ENCODE measurements at places on chromosomes 2 and 18.

- DNase-seq = peak; percentile 99
Measured at GRCh38 chr2:181586569-181587081, 70.3 kb downstream of the CERKL start.

- DNase-seq = peak; percentile 68
Measured at GRCh38 chr2:147660680-147661079, 184.1 kb upstream of the ACVR2A start.

DNA sequence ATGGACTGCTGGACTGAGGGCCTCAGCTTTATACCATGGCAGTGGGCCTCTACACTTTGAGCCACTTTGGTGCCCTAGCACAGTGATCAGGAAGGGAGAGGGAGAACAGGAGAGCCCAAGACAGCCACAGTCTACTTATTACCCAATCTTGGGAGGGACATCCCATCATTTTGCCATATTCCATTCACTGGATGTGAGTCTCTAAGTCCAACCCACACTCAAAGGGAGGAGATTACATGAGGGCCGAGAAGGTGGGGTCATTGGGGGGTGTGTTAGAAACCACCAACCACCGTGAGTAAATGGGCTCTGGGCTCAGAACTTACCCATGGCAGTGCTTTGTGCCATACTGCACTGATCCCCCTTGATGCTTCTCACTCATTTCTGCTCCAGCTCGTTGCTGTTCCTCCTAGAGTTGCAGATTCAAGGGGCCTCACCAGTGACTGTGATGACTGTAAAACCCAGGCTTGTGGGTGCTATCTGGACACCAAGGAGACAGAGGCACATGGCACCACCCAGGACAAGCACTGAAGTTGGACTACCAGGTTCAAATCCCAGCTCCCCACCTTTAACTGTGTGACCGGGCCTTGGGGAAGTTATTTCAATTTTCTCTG is 97.6 kb upstream of the RAB6C start:
- no peak for DNase-seq

DNA sequence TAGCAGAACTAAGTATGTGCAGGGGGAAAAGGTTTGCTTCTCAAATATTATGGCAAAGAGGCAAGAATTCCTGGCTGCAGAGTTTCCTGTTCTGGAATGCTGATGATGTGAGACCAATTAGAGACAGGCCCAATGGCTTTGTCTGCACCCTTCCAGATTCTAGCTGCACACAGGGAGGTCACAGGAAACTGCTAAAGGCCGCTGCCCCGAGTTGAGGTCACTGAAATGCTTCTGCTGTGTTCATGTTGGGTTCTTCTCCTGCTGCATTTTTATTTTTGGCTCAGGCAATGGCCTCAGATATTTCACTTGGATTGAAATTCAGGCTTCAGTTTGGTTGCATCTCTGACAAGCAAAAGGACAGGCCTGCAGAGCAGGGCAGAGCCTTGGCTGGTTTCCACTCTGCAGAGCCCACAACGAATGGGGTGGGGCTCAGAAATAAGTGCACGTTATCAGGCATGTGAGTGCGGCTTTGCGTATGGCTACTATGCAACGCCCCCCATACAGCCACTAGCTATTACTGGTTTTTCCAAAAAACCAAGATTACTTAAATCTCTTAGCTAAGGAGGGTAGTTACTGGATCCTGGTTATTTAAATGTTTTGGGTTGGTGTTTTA is 66.9 kb upstream of the FZD5 start:
- no peak for DNase-seq

- DNase-seq = peak; percentile 73
Measured at GRCh38 chr2:42492691-42493467, 903 bp downstream of the KCNG3 start.

- no peak for DNase-seq
Measured at GRCh38 chr2:39466311-39466710, 29.2 kb upstream of the MAP4K3 start.

GRCh38 chr18:6589923-6590322 is 139.6 kb upstream of the ARHGAP28 start:
- no peak for DNase-seq

DNA sequence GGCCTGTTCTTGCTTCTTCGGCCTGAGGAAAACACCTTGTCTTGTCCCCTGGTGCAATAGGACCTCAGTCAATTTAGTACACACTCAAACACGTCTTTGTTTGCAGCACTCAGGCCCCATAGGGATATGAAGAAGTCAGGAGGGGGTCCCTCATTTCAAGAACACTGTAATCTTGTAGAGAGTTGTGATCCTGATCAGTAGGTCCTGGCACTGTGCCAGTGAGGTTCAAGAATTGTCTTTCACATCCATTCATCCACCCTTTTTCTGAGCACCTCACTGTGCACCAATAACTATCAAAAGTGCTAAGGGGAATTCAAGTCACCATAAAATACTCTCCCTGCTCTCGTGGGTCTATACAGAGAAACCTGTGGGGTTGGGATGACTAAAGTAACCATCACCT is 131.4 kb upstream of the LHCGR start:
- DNase-seq = peak; percentile 28

DNA sequence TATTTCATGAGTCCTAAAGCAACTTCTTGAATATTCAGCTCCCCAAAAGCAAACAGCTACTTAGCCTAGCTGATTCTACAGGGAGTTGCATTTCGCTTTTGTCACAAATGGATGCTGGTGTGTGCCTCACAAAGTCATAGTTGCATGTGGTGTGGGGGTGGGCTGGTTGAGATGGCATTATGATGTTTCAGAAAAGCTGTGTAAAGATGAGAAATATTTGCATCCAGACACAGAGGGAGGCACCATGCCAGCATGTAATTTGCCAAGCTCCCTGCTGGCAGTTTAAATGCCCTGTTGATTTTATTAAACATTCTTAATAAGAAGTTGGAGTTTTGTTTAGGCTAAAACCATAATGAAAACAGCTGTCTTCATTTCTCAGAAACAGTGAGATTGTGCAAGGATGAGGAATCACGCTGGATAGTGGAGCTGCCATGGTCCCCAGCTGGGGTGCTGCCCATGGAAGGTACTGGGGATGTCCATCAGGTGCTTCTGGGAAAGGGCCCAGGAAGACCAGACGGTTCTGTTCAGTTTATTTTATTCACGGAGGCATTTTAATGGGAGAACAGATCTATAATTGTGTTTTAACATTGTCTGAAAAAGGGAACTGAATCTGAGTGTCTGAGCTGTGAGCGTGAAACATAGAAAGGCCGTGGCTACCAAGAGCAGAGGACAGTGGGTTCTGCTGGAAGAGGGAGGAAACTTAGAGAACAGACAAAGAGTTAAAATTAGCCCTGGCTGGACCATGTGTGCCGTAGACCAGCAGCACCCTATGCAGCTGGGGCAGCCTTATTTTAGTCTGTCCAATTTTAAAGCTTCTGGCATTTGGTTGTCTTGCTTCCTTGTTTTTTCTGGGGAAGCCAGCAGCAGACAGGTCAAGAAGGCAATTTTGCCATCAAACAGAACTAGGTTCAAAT is 177.1 kb downstream of the FAM210A start:
- DNase-seq = no peak

DNA sequence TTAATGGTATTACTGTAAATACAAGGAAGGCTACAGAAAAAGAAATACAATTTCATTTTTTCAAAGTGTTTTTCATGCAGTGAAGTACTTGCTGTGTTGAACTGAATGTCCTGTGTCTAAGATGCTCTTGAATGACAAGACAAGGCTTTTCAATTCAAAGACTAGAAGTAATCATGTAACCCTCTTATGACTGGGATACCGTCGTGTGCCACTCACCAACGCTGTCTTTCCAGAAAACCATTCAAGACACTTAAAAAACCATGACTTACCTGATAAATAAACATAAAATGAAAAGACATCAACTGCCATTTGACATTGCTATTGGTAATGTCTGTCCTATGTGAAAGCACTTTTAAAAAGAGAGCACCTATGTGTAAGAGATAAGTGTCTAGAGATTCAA is 183.1 kb upstream of the DPP10 start:
- no peak for DNase-seq

DNA sequence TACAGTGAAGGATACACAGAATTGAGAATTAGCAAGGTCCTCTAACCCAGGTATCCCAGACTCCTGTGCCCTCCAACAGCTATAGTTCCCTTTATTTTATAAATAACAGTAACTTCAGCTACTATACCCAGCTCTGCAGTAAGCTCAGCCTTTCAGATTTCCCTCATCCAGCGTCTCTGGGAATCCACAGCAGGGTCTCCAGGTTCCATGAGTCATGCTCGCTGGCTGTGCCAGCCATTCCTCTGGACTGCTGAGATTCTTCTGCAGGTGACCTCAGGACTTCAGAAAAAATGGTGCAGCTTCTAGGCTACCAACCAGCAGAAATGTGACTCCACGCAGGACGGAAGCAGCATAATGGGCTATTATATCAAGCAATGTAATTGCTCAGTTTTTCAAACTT is 419.3 kb downstream of the ZNF516 start:
- DNase-seq = no peak

DNA sequence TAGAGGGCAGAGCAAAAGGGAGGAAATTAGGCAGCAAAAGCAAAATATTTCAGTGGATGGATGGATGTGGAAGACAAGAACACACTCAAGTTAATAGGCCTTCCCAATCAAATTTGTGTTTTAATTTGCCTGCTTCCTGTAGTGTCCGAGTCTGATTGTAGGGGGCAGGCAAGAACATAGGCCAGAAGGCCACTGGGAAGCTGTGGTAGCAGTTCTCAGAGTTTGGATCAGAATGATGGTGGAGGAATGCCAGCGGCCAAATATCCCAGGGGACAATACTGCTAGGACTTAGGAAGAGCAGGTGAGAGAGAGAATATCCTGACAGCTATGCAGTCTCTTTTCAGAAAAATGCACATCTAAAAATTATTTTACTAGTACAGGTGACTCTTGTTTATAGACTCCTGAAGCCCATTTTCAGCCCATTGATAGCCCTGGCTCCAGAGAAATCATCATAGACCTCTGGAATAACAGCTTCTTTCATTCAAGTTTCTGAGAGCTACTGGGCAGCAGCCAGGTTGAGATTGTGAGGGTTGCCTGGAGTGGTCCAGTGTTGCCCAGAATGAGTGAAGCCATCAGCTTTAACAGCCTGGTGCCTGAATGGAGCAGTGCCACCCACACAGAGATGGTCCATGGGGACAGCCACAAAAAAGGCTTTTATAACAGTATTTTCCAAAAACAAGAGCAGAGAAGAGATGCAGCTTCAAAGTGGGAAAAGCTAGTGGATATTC is 19.1 kb upstream of the SERPINE2 start:
- DNase-seq = no peak

- DNase-seq = no peak
Measured at GRCh38 chr2:142983174-142983573, 105.7 kb downstream of the KYNU start.

- no peak for DNase-seq
Measured at GRCh38 chr2:56985609-56986008, 801.8 kb downstream of the CCDC85A start.

GRCh38 chr18:12410081-12410481 is 2.4 kb downstream of the PRELID3A start:
- DNase-seq = no peak

DNA sequence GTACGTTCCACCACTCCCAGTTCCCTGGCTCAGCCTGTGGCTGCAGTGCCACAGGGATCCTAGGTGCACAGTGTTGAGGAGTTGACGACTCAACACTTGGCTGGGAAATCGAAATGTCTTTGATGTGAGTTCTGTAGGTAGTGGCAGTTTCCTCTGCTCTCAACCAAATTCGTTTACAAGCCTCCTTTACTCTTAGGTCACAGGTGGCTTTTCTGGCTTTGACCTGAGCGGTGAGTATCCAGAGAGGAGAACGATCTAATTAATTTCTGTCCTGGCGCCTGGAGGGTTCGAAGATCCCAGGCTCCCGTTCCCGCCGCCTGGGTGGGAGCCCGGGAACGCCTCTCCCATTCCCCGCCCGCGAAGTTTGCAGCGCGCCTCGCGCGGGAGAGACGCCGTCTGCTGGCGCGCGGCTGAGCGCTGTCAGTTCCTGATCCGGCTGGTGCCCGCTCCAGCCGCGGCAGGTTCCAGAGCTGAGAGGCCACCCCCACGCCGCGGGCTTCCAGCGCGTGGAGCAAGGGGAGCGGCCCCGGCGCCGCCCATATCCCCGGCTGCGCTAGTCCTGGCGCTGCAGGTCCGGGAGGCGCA is at the start of gene LAMA3:
LAMA3 (plus strand) TSS at position 423 of the 585 bp plus-strand sequence. CDS start 231 bp downstream, outside the sequence.
- DNase-seq = peak; percentile 63

GRCh38 chr2:53828331-53828730 is 31.4 kb downstream of the GPR75 start:
- DNase-seq = no peak

GRCh38 chr2:204184226-204184625 is 247.7 kb downstream of the ICOS start:
- no peak for DNase-seq
